NCI-H1105 (cell line): ENCODE measurements at places on chromosomes 13 and 19.

- DNase-seq: no peak
Observed at GRCh38 chr19:41297628-41298347, 12.2 kb upstream of the CCDC97 start.

DNA sequence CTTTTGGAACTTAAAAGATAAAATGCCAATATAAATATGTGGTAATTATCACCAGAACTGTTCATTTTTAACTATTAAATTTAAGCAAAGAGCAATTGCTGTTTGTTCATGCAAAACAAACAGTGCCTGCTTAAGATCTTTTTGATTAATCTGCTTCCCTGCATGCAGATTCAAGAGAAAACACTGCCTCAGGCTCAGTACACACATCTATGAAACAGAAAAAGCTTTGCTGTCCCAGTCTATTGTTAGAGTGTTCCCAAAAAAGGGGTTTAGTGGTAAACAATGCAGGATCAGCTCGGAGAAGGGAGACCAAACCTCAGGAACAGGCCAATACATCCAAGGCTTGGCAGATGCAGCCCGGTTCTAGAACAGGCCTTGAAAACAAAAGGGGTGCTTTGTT, 49.3 kb upstream of the TDRD3 start:
- no peak for DNase-seq

GRCh38 chr13:32726374-32727037, 140.3 kb downstream of the PDS5B start:
- DNase-seq: no peak

GRCh38 chr19:10238172-10238783, 7.1 kb upstream of the S1PR2 start:
- no peak for DNase-seq

GRCh38 chr19:51887522-51888498, at the start of gene ZNF577:
Gene ZNF577, minus strand, starts transcription at chr19:51887951. Its CDS starts 7,569 bp downstream, at chr19:51880382.
- no peak for DNase-seq
